Activated CD4-positive, alpha-beta T cell treated with anti-CD3 and anti-CD28 coated beads, Interleukin-2, amount 50 U/mL, for 16 hours (primary cell): ENCODE measurements at places on chromosomes 3 and 15.

GRCh38 chr15:52808441-52808840 is 18.3 kb upstream of the ONECUT1 start:
- no peak for DNase-seq

DNA sequence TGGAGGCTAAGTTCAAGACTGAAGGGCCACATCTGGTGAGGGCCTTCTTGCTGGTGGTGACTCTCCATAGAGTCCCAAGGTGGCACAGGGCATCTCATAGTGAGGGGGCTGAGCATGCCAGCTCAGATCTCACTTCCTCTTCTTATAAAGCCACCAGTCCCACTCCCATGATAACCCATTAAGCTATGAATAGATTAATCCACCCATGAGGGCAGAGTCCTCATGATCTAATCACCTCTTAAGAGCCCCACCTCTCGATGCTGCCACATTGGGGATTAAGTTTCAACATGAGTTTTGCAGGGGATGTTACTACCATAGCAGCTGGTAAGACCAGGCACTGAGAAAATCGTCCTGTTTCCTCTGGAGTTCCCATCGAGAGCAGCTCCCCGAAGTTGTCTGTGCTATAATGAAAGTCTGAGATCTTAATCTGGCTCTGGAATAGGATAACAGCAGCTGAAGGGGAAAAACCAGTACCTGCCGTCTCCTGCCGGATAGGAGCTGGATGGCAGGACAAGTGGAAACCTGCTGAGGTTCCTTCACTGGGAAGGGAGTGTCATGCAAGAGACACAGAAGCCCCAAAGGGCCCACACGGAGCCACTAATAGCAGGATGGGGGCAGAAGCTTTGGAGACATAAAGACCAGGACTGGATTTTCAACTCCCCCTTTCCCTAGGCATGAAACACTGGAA is 79.5 kb upstream of the EPHB3 start:
- no peak for DNase-seq

- DNase-seq: no peak
Measured at GRCh38 chr3:160394009-160394392, 5.0 kb downstream of the IFT80 start.

DNA sequence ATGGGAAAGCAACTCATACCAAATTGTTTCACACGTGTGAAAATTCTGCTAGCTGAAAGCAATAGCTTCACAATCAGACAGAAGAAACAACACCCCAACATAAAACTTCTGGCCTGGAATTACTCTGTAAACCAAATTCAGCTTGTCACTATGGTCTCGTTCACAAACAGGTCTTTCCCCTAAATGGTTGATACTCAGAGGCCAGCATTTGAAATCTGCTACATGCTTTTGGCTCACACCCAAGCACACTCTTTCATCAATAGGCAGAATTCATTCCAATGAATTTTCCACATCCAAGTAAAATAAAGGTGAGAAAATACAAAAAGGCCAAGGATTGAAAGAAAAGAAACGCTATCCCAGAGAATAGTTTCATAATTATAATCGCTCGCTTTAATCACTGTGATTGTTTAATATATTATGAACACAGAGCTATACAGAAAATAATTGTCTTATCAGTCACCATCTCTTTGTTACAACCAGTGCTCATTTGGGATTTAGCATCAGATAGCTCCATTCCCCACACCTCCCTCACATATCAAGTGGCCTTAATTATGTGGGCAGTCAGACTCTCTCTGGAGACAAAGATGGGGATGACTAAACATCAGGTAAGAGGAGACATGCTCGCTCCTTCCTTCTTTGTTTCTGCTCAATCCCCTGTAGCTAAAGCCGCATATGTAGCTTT is 503.8 kb upstream of the ARRDC4 start:
- no peak for DNase-seq

GRCh38 chr3:44913868-44914468 is 39.6 kb downstream of the TGM4 start:
- peak; percentile 48 for DNase-seq

GRCh38 chr3:32384938-32385337 is 6.7 kb upstream of the CMTM7 start:
- DNase-seq: no peak

DNA sequence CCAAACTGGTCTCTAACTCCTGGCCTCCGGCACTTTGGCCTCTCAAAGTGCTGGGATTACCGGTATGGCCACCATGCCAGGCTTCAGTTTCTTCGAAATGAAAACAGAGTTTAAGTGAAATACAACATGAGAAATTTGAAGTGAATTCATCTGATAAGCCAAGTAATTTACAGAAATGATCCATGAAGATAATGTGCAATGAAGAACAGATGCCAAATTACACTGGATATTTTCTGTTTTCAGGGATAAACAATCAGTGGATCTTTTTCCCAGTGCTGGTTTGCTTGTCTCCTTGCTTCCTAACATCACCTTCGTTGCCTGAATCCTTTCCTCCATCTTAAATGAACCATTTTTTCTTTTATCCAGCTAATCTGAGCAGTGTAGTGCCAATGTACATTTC is 46.2 kb upstream of the SUCLG2 start:
- no peak for DNase-seq

GRCh38 chr3:151538456-151539393 is 77.9 kb upstream of the IGSF10 start:
- DNase-seq: no peak

DNA sequence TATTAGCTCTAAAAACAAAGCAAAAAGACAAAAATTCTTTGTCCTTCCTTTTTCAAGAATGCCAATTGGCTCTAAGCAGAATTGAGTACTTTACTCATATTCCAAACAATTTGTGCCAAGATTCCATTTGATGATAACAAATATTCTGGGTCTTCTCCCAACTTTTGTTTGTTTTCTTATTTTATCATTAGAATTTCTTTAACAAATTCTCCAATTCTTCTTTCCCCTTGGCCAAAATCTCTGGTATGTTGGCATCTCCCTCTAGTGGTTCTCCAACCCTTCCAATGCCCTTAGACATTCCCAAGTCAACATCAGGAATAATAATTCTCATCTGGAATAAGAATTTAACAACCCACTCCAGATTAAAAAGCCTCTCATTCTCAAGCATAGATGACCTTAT is 5.3 kb downstream of the CPOX start:
- no peak for DNase-seq

DNA sequence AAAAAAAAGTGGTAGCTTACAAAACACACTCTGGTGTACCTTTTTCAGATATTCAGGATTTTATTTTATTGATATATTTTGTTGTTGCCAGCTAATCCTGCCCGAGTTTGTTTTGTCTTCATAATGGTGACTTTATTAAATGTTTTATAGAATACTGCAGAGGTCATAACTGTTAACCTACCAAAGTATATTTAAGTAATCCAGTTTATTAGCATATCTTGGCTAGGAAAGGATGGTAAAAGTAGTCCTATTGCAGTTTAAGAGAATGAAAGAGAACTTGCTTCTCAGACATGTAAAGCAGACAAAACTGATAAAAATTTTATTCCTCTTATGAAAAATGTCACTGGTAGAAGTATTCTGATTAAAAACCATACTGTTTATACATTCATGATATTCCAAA is 59.2 kb upstream of the IGSF10 start:
- no peak for DNase-seq

- DNase-seq: peak; percentile 48
Measured at GRCh38 chr3:18207226-18207625, 217.9 kb downstream of the SATB1 start.
